NCI-H526 (cell line): ENCODE measurements at places on chromosomes 2 and 18.

GRCh38 chr18:76382275-76382674 lies 112.8 kb downstream of the ZNF516 start:
- no peak for DNase-seq

DNA sequence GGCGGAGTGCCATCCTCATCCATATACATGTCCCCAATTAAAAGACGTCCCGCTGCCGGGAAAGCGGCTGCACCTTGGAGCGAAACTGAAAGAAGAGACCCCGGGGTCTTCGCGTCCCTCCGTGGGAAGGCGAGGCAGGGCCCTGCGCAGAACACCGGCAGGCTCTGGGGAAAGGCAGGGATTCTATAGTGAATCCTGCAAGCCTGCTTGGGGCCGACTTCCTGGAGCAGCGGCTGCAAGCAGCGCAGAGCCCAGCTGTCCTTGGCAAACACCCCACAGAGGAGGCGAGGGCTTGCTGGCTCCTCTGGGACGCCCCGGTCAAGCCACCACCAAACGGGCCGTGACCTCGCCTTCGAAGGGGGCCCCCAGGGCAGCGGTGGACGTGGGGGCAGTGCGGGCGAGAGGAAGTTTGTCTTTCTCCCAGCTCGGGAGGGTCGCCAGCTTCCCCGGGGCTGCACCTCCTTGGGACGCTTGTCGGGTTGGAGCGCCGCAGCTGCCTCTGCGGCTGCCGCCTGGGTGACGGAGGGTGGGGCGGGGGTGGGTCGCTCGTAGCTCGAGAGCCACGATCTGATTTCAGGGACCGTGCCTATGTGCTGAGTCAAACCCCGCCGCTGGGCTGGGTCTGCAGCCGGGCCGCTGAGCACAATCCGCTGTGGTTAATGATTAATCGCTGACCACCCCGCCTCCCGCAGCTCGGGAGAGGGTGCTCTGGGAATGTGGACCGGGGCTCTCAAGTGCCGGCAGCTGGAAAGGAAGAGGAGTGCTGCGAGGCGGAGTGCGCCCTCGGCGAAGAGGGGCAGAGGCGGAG lies 486 bp upstream of the GPR39 start:
- DNase-seq: peak; percentile 94

GRCh38 chr2:196823750-196824522 lies 14.8 kb upstream of the C2orf66 start:
- no peak for DNase-seq

GRCh38 chr18:26978812-26979341 lies 113.4 kb upstream of the AQP4 start:
- DNase-seq: peak; percentile 44

- no peak for DNase-seq
These were observed 96.0 kb downstream of the PLB1 start for GRCh38 chr2:28591711-28592335.

GRCh38 chr2:29259221-29259620 lies 144.0 kb downstream of the CLIP4 start:
- no peak for DNase-seq

DNA sequence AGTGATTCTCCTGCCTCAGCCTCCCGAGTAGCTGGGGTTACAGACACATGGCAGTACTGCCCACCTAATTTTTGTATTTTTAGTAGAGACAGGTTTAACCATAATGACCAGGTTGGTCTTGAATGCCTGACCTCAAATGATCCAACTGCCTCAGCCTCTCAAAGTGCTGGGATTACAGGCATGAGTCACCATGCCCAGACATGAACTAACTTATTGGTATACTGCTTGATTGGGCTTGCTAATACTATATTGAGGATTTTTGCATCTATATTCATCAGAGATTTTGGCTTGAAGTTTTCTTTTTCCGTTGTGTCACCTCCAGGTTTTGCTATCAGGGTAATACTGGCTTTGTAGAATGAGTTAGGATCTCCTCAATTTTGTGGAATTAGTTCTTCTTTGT lies 706.1 kb upstream of the HS6ST1 start:
- no peak for DNase-seq

DNA sequence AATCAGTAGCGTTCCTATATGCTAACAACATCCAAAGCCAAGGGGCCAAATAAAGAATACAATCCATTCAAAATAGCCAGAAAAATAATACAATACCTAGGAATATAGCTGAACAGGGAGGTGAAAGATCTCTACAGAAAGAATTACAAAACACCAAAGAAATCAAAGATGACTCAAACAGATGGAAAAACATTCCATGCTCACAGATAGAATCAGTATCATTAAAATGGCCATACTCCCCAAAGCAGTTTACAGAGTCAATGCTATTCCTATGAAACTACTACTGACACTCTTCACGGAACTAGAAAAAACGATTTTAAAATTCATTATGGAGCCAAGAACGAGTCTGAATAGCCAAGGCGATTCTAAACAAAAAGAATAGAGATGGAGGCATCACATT lies 57.4 kb downstream of the CCBE1 start:
- DNase-seq: no peak

DNA sequence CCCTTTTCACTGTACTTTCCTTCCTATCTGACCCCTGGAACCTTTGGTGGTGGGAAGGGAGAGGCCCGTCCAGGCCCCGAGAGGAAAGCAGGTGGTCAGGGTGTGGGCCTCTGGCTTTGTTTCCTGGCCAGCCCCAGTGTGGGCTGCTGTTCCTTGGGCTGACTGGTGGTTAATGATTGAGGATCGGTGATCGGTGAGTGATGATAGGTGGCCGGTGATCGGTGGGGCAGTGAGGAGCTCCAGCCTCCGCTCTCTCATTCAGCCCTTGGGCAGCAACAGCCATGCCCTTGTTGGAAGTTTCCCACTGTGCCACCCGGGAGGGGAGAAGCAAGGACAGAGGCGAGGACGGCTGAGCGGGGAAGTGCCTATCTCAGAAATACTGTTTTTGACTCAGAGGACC lies 7.3 kb downstream of the ACKR3 start:
- DNase-seq: no peak

DNA sequence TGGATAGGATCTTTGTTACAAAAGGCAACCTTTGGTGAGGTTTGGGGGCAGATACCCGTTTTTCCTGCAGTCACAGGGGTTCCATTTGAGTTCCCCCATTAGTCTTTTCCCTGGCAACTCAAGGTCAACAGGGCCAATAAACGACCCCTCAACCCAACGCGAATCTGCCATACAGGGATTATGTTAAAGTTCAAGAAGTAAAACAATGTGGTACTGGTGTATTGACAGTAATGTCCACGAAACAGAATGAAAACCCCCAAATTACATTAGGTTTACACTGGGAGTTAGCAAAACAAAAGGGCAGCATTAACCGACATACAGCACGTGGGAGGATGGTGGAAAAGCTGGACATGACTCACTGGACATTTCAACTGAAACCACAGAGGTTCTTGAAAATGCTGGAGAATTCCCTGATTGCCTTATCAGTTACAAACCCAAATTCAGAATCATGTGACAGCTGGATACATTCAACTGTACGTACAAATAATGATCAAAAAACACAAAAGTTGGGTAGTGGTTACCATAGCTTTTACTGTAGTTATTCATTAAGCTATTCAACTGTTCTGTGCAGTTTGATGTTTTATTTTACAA lies 4.9 kb upstream of the IMP4 start:
- no peak for DNase-seq

DNA sequence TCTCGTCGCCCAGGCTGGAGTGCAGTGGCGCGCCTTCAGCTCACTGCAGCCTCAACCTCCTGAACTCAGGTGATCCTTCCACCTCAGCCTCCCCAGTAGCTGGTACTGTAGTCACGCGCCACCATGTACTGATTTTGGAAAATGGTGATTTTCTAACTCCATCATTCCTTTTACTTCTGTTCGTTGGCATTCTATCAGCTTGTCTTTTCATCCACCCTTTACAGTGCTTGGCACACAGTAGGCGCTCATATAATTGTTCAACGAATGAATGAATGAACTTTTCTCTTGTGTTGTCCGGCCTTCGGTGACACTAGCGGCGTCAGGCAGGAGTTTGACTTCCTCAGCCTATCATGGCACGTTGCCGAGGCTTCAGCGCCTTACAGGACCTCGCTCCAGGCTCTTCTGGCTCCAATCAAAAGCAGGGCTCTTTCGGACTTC lies 373 bp upstream of the MTHFD2 start:
- DNase-seq: no peak

- DNase-seq: no peak
These were observed 11.8 kb downstream of the CYRIA start for GRCh38 chr2:16653799-16654198.

DNA sequence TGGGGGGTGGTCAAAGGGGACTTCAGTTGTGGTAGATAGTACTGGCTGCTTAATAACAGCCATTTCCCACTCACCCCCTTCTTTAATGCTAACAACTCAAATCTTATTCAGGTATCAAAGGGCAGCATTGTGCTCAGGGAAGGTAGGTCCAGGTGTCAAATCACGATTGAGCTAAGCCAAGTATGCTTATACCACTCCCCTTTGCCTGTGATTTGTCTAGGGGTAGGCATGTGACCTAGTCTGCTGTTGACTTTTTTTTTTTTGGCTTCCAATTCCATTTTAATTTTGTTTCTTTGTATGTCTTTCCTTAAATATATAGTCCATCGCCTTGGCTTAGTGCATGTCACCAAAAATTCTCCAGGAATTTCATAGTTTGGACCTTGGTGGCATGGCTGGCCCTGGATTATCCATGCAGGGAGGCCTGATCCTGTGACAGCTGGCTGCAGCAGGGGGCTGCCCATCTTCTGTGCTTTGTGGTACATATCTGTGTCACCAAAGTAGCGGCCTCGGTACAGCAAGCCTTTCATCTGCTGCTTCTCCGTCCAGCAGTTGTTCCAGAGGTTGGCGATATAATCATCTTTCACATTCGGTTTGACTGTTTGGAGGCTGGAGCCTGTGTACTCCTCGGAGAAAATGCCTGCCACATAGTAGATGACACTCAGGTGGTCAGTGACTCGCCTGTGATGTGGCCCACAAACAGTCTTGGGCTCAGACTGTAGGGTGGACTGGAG lies 68.1 kb upstream of the SPRED2 start:
- DNase-seq: no peak

- DNase-seq: no peak
These were observed 4.9 kb downstream of the SMAD7 start for GRCh38 chr18:48945953-48946217.

- no peak for DNase-seq
These were observed 14.4 kb downstream of the HYCC2 start for GRCh38 chr2:201057087-201057521.

GRCh38 chr18:10417191-10417590 lies 37.2 kb upstream of the APCDD1 start:
- no peak for DNase-seq

DNA sequence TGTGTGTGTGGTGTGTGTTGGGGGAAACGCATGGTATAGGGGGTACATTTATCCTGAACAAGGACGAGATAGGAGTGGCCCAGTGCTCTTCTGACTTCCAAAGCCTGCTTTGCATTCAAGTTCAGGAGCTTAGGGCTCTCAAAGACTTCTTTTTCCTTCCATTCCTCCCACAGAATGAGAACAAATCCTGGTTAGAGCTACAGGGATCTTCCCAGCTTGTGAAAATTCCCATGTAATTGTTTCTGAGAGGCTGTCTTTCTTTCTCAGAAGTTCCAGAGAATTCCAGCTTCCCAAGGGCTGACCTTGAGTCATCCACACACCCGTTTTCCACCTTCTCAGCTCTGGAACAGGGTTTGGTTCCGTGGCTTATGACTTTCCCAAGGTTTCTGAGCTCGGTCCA lies 38.9 kb downstream of the FASTKD2 start:
- DNase-seq: no peak

- DNase-seq: no peak
These were observed 21.9 kb downstream of the METTL8 start for GRCh38 chr2:171411791-171412483.

GRCh38 chr2:167177196-167177595 lies 288.9 kb downstream of the XIRP2 start:
- no peak for DNase-seq

GRCh38 chr2:26633351-26633945 lies 7.7 kb downstream of the CIB4 start:
- no peak for DNase-seq

DNA sequence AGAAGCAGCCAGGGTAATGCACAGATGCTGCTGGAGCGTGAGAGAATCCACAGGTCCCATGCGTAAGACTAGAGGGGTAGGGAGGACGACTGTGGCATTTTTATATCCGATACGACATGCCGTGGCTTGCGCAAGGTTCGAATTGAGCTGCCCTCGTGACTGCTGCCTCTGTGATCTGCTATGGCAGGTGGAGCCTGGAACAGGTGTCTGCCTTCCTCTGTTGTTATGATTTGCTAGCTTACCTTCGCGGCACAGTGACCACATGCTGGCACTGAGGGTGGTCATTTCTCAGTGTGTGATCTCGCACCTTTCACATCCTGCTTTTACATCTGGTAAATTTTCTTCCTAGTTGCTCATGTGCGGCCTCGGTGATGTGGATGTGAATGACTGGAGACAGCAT lies 240.2 kb downstream of the ALPK2 start:
- DNase-seq: no peak

GRCh38 chr2:72098935-72099334 lies 48.7 kb downstream of the CYP26B1 start:
- no peak for DNase-seq

GRCh38 chr2:201661366-201661765 lies 18.1 kb upstream of the TMEM237 start:
- no peak for DNase-seq

GRCh38 chr18:71754246-71754645 lies 789.9 kb downstream of the CBLN2 start:
- no peak for DNase-seq

DNA sequence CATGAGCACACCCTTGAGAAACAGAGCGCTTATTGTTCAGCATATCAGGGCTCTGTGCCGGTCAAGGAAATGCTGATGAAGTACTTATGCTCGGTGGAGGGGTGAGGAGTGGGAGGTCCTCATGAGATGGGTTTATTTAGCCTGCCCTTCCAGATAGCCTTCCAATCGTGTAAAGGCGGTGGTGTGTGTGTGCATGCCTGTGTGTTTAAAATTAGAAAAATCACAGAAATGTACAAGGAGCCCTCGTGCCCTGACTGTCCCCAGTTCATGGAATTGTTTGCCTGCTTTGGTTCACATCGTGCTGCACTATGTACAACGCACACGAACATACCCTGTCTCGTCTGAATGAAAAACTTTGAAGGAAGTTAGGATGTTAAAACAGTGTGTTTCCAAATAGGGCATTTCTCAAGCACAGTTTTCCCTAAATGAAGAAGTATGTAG lies 158.6 kb downstream of the AQP4 start:
- DNase-seq: no peak

DNA sequence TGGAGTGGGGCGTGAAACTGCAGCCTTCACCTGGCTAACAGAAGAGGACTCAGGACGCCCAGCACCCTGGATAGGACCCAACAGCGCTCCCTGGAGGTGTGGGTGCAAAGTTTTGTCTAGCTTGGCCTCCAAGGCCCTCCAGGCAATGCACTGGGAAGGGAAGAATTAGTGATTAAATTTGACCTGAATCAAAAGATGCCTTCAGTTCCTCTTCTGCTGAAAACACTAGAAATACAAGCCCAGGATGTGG lies 779 bp upstream of the TRIB2 start:
- no peak for DNase-seq
